ENCODE measurements at places on chromosomes 1 and 21.

DNA sequence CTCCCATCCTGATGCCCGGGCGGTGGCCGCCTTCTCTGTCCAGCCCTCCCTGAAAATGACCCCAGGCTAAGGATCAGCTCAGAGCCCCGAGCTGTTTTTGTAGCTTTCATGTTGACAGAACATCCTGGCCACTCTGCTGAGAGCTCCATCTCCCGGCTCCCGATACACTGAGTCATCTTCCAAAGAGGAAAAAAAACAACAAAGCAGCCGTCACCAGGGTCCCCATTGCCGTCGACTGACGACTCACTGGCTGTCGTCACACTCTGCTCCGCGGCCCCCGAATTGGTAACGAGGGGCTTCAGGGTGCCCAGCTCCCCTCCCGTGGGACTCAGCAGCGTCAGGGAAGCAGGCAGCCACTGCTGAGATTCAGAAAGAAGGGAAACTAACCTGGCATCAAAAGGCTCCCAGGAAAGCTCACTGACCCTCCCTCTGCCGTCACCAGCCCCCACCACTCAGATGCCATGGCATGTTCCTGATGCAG, 67.2 kb downstream of the CD46 start:
- DNase-seq: no peak

GRCh38 chr1:115838431-115839028, 2.4 kb downstream of the NHLH2 start:
- no peak for DNase-seq

GRCh38 chr1:26287033-26287711, 7.3 kb downstream of the SH3BGRL3 start:
- DNase-seq: peak; percentile 89

- no peak for DNase-seq
These were observed 40.1 kb downstream of the ZNF281 start for GRCh38 chr1:200369706-200370105.

- DNase-seq: no peak
These were observed 2.7 kb upstream of the CD58 start for GRCh38 chr1:116573431-116574095.

- DNase-seq: peak; percentile 25
These were observed 58.0 kb downstream of the RBM11 start for GRCh38 chr21:14273736-14274538.

GRCh38 chr1:160826546-160826945, 30.6 kb downstream of the LY9 start:
- DNase-seq: no peak

GRCh38 chr1:99638853-99639252, 7.1 kb upstream of the PALMD start:
- no peak for DNase-seq

- no peak for DNase-seq
These were observed 30.2 kb upstream of the ATP5PO start for GRCh38 chr21:33945652-33946270.

- no peak for DNase-seq
These were observed 7.4 kb upstream of the RGS2 start for GRCh38 chr1:192801451-192801850.

DNA sequence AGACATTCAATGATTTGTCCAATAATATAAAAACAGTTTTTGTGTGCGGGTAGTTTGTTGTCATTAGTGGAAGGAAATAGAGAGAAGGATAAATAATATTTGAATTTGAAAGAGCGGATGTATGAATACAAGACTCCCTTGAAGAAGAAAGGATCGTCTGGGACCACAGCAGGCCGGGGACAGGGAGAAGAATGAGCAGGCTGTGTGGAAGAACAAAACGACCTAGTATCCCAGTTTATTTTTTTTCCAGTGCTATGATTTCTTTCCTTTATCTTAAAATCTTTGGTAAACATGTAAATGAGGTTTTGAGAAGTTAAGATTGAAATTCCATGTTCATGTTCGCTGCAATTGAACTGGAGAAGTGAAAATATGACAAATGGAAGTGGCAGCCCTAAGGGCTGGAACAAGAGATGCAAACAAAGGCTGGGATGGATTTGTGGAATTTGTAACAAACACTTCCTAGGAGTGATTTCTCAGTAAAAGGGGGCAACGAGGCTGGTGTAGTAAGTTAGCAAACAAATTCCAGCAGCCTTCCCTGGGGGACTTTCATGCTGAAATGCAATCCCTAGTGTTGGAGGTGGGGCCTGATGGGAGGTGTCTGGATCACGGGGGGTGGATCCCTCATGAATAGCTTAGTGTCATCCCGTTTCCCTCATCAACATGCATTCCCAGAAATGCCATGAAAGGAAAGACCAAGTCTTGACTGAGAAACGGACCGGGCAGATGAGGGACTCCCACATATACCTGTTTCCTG, 10.2 kb upstream of the IFI16 start:
- no peak for DNase-seq

DNA sequence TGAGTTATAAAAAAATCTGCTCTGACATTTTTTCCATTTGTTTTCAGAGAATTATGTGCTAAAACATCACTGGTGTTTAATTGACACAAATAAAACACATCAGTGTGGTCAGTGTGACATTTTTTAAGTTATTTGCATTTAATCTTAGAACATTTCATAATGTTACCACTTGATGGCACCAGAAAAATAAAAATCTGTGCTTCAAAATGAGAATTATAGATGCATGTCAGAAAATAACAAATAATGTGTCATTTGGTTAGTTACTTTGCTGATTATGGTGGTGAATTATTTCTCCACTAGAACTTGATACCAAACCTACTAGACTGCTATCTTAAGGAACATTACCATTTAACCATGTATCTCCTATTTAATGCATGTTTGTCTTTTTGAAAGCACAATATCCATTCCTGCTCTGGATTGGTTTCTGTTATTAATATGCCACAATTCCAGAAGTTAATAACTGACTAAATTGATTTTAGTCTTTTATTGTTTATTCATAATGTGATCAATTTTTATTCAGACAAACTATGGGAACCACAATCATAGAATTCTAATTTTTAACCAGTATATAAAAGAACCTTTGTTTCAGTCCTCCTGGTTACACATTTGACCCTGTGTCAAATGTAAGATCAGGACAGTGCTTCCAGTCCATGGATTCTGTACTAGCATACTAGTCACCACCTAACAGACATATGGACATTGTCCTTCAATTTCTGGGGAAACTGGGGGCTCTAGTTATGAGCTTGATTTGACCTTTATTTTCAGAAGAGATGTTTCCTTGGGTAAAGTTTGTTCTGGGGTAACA, 81.0 kb downstream of the RPS6KC1 start:
- DNase-seq: no peak

DNA sequence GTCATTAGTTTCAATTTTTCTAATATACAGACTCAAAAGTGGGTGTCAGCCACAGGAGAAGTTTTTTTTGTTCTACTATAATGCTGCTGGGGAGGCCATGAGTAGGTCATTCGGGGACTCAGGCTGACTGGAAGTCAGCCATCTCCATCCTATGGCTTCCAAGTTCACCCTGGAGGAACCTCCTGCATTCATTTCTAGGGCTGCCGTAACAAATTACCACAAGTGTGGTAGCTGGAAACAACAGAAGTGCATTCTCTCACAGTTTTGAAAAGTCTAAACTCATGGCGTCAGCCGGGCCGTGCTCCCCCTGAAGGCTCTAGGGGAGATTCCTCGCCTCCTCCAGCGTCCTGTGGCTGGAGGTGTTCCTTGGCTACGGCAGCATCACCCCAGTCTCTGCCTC, 17.7 kb downstream of the AGT start:
- no peak for DNase-seq

GRCh38 chr1:30008998-30009657, 714.3 kb downstream of the MATN1 start:
- no peak for DNase-seq

- DNase-seq: peak; percentile 37
These were observed 105.4 kb downstream of the SLC45A1 start for GRCh38 chr1:8423269-8423691.

- DNase-seq: no peak
These were observed 8.2 kb downstream of the RHBG start for GRCh38 chr1:156376958-156377919.

- no peak for DNase-seq
These were observed 80.5 kb downstream of the HIVEP3 start for GRCh38 chr1:41838266-41838665.

GRCh38 chr21:38352536-38353219, 95.9 kb downstream of the KCNJ15 start:
- peak; percentile 38 for DNase-seq

DNA sequence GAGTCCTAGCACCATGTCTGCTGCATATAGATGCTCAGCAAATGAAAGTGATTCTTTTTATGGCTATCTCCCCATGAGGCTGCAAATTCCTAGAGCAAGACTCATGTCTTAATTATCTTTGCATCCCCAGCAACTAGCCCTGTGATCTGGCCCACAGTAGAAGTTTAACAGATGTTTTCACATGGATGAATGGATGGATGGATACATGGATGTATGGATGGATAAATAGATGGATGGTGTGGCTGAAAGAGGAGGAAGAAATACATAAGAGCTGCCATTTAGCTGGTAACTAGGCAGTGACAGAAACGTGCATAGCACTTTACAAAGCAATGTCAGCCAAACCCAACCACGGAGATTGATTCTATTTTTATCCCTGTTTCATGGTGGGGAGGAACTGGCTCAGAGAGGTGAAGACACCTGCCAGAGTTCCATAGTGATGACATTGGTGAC, 32.7 kb upstream of the ZBTB40 start:
- no peak for DNase-seq

DNA sequence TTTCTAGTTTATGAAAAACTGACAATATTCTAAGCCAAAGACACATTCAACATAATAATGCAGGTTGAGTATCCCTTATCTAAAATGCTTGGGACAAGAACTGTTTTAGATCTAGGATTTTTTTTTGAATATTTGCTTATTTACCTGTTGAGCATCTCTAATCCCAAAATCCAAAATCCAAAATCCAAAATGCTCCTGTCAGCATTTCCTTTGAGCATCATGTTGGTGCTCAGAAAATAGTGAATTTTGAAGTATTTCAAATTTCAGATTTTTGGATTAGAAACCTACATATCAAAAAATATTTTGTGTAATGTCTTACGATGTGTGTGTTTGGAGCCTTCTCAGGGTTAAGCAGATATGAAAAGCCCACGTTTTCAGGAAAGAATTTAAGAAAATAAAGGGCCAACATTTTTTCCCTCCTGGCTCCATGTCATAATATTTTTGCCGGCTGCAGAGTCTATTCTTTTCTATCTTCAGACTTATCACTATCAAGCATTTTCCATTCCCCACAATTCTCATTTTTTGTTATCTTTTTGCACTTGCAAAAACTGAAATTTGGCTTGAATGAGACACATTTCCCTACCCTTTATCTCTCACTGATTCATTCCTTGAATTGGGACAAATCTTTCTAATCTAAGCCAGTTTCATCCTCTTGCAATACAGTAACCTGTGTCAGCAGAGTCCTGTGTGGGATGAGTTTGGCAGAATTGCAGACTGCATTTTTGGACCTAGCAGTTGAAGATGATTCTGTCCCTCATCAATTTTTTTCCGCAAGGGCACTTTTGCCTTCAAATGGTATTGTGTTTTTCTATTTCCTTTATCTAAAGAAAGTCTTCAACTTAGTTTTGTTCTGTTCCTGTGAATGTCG, 233.9 kb downstream of the DISC1 start:
- no peak for DNase-seq

DNA sequence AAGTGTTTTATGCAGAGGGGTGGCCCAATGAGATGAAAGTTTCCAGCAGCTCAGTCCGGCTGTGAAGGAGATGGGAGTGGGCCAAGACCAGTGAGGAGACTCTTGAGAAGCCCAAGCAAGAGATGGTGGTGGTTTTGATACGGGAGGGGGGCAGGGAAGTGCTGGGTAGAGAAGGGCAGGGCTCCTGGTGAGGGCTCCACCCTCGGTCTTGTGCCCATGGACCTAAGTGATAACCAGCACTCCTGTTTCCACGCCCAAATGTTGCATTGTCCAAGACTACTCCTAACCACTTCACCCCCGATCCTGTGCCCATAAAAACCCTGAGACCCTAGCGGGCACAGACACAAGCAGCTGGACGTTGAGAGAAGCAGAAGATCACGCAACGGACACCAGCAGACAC, 140.9 kb downstream of the MIS18A start:
- no peak for DNase-seq

GRCh38 chr1:29974316-29974724, 738.0 kb downstream of the PTPRU start:
- peak; percentile 14 for DNase-seq

DNA sequence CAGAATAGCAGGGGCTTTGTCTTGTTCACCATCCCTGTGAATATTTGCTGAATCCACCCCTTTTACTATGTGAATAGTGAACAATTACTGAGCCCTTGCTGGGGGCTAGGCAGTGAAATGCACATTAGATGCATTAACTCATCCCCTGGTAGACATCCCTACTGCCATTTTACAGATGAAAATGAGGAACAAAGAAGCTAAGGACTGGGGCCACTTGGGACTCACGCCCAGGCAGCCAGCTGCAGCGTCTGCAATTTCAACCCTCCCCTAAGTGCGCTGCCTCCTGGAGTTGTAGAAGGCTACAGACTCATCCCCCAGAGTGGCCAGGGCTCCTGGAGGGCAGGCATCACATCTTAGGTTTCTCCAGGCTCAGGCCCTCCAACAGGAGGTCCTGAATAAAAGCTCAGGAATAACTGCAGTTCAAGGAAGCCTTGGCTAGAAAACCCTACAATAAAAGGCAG, 31.6 kb downstream of the CAPZB start:
- DNase-seq: no peak

DNA sequence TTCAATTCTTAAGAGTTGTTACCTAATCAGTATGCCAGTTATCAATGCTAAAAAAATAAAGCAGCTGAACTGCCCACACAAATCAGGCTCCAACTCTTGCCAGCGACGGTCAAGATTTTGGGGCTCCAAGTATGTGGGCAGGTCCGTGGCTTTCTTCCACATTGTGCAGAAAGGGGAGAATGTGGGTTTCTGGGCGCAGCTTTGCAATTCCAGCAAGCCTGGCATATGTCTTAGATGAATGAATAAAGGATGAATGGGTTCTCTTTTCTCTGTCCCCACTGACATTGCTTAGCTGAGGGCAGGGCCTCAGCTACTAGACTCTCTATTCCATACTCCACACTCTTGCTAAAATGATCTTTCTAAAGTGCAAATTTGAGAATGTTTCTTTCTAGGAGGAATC, 42.4 kb downstream of the NENF start:
- DNase-seq: no peak

GRCh38 chr1:223429313-223429731, 36.1 kb downstream of the CCDC185 start:
- DNase-seq: no peak

- no peak for DNase-seq
These were observed 9.6 kb upstream of the SMYD2 start for GRCh38 chr1:214271174-214271858.

- DNase-seq: no peak
These were observed 31.4 kb downstream of the STPG1 start for GRCh38 chr1:24382165-24382577.

DNA sequence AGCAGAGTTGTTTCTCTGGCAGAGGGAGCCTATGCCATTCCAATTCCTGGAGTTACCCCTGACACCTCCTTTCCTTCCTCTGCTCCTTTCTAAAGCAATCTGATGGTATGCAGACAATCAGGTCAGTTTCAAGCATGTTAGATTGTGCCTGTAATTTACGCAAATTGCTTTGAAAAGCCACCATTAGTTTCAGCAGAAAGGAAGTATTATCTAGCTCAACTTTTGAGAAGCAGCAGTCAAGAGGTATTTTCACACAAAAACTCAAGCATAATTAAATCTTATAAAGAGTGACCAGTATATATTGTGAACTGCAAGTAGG, 2.2 kb downstream of the ERRFI1 start:
- no peak for DNase-seq
